ENCODE measurements at places on chromosomes 7 and 10. TPM values are rescaled to one million over a fixed set of nuclear protein-coding genes. Genes with fewer than 3 reads are reported as not detected.

GRCh38 chr10:107492389-107492788, 327.9 kb upstream of the SORCS1 start:
- H3K27me3 ChIP-seq = no peaks in the 10 kb centered on the region
- no peaks in the 10 kb centered on the region for H3K4me1 ChIP-seq
- no peak overlapping the region for H3K4me3 ChIP-seq

DNA sequence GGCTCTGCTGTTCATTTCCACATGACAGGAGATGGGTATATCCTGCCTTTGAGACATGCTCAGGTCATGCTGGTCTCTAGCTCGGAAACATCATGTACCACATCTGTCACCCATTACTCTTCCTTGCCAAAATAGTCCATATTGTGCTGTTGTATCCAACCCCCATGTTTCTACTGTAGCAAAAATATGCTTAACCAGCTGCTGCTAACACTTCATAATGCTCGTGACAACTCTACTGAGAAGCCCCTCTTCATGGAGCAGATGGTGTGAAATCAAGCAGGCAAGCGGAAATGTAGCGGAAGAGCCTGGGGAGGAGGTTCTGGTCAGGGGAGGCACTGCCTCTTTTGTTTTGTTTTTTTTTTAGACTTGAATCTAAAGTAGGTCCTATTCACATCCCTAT, 82.9 kb downstream of the NPY start:
- no peaks in the 10 kb centered on the region for H3K27me3 ChIP-seq
- DNase-seq = no peak
- H3K4me3 ChIP-seq = no peak overlapping the region
- no peaks in the 10 kb centered on the region for H3K36me3 ChIP-seq
- H3K27ac ChIP-seq = no peak overlapping the region
- H3K4me1 ChIP-seq = no peaks in the 10 kb centered on the region

DNA sequence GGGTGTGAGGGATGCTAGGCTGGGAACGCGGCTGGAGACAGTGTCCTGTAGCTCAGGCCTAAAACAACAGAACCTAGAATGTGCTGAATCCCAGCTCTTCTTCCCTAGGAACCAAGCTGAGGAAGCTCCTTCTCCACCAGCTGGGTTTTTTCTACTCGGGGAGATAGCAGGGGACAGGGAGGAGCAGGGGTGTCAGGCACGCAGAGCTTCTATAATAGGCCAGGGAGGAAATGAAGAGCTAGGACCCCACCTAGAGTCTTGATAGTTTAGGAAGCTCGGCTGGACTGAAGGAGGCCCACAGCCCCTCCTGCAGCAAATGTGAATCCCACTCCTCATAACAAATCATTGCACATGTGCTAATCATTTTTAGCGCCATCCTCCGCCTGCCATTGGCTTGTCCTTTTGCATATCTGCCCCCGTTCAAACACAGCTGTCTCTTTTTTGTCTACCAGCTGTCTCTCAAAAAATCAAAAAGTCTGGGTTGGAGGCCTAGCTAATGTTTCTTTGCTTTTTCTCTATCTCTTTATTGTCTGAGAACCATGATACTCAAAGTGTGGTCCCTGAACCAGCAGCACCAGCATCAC, 24.1 kb upstream of the FAM180A start:
- H3K4me1 ChIP-seq = peaks cover 4% of the 10 kb centered on the region
- H3K36me3 ChIP-seq = no peaks in the 10 kb centered on the region
- H3K27me3 ChIP-seq = no peaks in the 10 kb centered on the region
- no peak overlapping the region for H3K4me3 ChIP-seq

GRCh38 chr10:133072196-133072595, 15.5 kb upstream of the ADGRA1 start:
- no peaks in the 10 kb centered on the region for H3K4me1 ChIP-seq
- no peak for DNase-seq
- no peak overlapping the region for H3K4me3 ChIP-seq
- no peaks in the 10 kb centered on the region for H3K36me3 ChIP-seq

- peak overlapping the region; percentile 93 for H3K27ac ChIP-seq
- no peak for DNase-seq
Measured at GRCh38 chr7:114085313-114085591, 166.4 kb upstream of the PPP1R3A start.

- H3K36me3 ChIP-seq = no peaks in the 10 kb centered on the region
- H3K4me3 ChIP-seq = no peak overlapping the region
- no peak for DNase-seq
- H3K27ac ChIP-seq = no peak overlapping the region
- no peaks in the 10 kb centered on the region for H3K27me3 ChIP-seq
Measured at GRCh38 chr7:39924122-39924521, 25.9 kb upstream of the CDK13 start.

Gene DNAJC12
- 9.2 TPM for total RNA-seq
